Neural progenitor cell (in vitro differentiated cells): ENCODE measurements at places on chromosomes 12 and 14. TPM values are rescaled to one million over a fixed set of nuclear protein-coding genes. Genes with fewer than 3 reads are reported as not detected.

Gene VRTN
- total RNA-seq, result 7.9 and 18.6 TPM in 2 replicates

DNA sequence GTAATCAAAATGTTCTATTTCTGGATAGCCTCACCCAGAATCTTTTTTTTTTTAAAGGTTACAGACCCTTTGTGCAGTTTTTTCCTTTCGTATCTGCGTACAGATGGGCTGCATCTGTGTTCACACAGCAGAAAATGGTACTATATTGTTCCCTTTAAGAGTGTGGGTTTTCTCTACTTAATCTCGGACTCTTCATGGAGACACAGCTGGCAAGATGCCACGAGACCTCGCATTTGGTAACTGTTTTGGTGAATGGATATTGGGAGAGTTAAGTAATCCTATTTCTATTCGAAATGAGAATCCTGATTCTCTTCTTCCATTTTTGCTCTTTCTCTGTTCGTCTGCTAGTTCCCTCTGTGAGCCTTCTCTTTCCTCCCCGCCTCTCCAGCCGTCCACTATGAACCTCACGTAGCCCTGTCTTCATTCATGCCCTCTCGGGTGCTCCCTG, 85.7 kb downstream of the SAMD4A start:
- no peaks in the 10 kb centered on the region for H3K36me3 ChIP-seq
- no peak overlapping the region for H3K4me3 ChIP-seq
- H3K27ac ChIP-seq, result no peak overlapping the region
- no peaks in the 10 kb centered on the region for H3K27me3 ChIP-seq

GRCh38 chr14:60381909-60382308, 104.0 kb downstream of the C14orf39 start:
- H3K36me3 ChIP-seq, result no peaks in the 10 kb centered on the region
- H3K4me1 ChIP-seq, result no peaks in the 10 kb centered on the region
- DNase-seq, result no peak
- H3K4me3 ChIP-seq, result no peak overlapping the region
- H3K27me3 ChIP-seq, result no peaks in the 10 kb centered on the region
- no peak overlapping the region for H3K27ac ChIP-seq

GRCh38 chr12:72277415-72277814, 5.2 kb downstream of the TRHDE start:
- H3K27me3 ChIP-seq, result peaks cover 45% of the 10 kb centered on the region
- no peak for DNase-seq
- H3K36me3 ChIP-seq, result no peaks in the 10 kb centered on the region

DNA sequence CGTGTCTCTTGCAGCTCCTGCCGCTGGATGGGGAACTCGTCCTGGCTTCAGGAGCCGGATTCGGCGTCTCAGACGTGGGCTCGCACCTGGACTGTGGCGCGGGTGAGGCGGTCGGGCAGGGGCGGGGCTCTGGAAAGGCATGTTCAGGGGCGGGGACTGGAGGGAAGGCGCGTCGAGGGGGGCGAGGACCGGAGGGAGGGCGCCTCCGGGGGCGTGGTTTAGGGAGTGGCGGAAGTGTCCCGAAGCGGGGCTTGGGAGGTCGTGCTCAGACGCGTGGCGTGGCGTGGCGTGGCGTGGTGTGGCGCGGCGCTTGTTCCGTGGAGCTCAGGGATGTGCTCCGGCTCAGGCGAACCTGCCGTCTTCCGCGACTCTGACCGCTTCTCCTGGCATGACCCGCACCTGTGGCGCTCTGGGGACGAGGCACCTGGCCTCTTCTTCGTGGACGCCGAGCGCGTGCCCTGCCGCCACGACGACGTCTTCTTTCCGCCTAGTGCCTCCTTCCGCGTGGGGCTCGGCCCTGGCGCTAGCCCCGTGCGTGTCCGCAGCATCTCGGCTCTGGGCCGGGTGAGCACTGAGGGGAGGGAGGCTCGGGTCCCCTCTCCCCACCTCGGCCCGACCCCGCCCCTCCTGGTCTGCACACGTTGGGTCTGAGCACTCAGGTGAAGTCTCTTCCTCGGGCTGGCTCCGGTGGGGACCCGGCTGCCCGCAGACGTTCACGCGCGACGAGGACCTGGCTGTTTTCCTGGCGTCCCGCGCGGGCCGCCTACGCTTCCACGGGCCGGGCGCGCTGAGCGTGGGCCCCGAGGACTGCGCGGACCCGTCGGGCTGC, 6.2 kb downstream of the AMN start:
- peaks cover 83% of the 10 kb centered on the region for H3K27me3 ChIP-seq
- peak; percentile 91 for DNase-seq
- peaks cover 31% of the 10 kb centered on the region for H3K4me1 ChIP-seq

GRCh38 chr12:3836641-3837040, 36.6 kb downstream of the PARP11 start:
- no peaks in the 10 kb centered on the region for H3K27me3 ChIP-seq
- H3K27ac ChIP-seq, result no peak overlapping the region
- no peak overlapping the region for H3K4me3 ChIP-seq
- no peak for DNase-seq

- no peak overlapping the region for H3K27ac ChIP-seq
- H3K4me1 ChIP-seq, result peaks cover 13% of the 10 kb centered on the region
Measured at GRCh38 chr12:15834575-15834974, 45.4 kb upstream of the EPS8 start.

DNA sequence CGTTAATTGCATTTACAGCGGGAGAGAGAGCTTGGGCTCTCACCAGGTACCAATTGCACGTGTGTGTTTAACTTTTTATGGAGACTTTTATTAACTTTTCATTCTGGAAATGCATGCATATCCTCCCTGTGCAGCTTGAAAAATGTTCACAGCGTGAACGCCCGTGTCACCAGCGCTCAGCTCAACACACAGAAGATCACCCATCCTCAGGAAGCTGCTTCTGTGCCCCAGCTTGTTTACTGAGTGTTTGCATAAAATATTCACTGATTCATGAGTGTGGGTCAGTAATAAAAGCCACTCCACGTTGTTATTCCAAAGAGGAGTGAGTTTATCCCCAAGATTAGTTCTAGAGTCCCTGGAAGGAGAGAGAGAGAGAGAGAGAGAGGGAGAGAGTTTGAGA, 75.5 kb upstream of the FZD10 start:
- no peaks in the 10 kb centered on the region for H3K36me3 ChIP-seq
- H3K4me1 ChIP-seq, result peaks cover 14% of the 10 kb centered on the region
- H3K27me3 ChIP-seq, result peaks cover 33% of the 10 kb centered on the region
- no peak overlapping the region for H3K4me3 ChIP-seq
- no peak overlapping the region for H3K27ac ChIP-seq
- no peak for DNase-seq

DNA sequence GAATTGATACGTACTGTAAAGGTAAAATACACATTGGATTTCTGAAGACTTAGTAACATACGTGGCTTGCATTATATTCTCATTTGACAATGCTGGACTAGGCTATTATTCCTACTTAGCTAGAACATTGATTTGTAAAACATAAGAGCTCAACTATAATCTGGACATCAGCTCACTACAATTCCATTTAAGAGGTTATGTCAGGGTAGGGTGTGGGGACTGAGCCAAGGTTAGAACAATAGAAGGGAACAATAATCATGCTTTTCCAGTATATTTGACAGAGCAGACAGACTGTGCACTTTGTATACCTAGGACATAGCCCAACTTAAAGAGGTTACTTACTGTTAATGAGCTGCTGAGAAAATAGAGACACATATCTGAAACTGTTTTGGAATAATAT, 10.8 kb downstream of the ZCRB1 start:
- no peak overlapping the region for H3K4me3 ChIP-seq
- no peak overlapping the region for H3K27ac ChIP-seq
- no peaks in the 10 kb centered on the region for H3K27me3 ChIP-seq
- peaks cover 14% of the 10 kb centered on the region for H3K36me3 ChIP-seq
- DNase-seq, result no peak
